ENCODE measurements at places on chromosomes 3 and 15. TPM values are rescaled to one million over a fixed set of nuclear protein-coding genes. Genes with fewer than 3 reads are reported as not detected.

GRCh38 chr3:170848292-170848917 lies 21.6 kb downstream of the RPL22L1 start:
- no peak for DNase-seq

GRCh38 chr3:24953060-24953771 lies 458.6 kb upstream of the THRB start:
- no peak for DNase-seq

- no peak for DNase-seq
These were observed 436.2 kb upstream of the MDFIC2 start for GRCh38 chr3:70748593-70748992.

DNA sequence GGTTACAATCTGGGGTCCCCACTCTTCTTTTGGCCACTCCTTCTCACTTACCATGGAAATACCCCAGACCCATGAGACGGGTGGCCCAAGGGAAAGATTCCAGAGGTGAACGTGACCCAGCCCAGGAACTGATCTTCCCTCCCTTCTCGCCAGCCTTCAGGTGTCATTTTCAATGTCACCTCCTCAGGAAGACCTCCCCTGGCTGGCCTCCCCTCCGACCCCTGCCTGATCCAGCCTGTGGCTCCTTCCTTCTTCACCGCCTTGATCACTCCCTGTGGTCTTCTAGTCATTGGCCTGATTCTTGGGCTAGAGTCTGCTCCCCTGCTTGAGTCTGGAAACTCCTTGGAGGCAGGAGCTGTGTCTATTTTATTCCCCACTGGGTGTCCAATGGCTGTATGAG lies 146.1 kb downstream of the SMAD6 start:
- no peak for DNase-seq

FYTTD1 gene
- 52.1 TPM for total RNA-seq

ASTE1 gene
- 11.4 TPM for total RNA-seq
